ENCODE measurements at places on chromosomes 3 and 15.

GRCh38 chr15:74011610-74012009, 17.1 kb downstream of the PML start:
- DNase-seq: no peak

GRCh38 chr3:108157273-108157672, 65.0 kb downstream of the IFT57 start:
- no peak for DNase-seq

GRCh38 chr3:190182418-190183043, 61.8 kb upstream of the P3H2 start:
- DNase-seq: no peak

DNA sequence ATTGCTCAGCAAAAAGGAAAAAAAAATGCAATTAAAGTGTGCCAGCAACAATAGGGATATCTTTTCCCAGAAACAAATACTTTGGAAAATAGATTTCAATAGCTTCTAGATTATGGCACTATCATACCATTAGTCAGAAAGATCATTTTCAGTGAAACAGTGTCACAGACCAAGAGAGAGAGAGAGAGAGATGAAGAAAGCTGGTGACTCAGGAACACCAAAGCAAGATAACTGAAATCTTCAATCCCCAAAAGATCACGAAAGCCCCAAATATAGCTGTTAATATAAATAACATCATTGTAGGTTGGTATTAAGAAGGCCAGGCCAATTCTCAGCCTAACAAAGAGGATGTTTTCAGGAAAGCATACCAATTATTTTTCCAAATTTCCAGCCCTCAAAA, 57.4 kb downstream of the ZIC4 start:
- no peak for DNase-seq

All from Ammon's horn (tissue), 1 donor.